ENCODE measurements at places on chromosomes 1 and 21.

DNA sequence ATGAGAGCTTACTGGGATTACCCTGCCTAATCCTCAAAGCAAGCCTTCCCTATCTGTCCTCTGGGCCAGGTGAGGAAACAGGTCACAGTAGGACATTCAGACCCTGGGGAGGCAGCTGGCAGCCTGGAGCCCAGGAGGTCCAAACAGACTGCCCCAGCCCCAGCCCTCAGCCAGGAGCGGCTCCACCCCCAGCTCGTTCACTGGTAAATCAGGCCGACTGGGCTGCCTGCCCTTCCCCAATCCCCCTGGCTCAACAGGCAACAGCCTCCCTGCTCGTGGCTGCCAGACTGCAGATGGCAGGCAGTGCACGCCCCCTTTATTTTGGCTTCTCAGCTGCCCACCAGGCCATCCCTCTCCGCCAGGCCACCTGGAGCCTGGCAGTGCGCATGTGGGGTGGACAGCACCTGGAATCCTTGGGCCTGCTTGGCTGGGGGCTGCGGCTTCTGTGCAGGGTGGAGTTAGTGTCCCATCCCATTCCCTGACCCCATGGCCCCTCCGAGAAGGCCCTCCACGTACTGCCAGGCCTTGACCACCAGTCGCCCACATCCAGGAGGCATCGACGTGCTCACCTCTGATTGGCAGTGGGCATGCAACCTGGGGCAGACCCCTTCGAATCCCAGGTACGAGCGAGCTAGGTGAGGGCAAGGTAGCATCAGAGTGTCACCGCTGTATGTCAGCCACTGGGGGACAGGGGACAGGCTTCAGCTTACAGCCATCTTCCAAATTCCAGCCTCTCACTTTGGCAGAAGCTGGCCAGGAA is 11.2 kb upstream of the ZNF670 start:
- no peak for DNase-seq

- no peak for DNase-seq
Measured at GRCh38 chr1:214102907-214103306, 115.1 kb downstream of the PROX1 start.

DNA sequence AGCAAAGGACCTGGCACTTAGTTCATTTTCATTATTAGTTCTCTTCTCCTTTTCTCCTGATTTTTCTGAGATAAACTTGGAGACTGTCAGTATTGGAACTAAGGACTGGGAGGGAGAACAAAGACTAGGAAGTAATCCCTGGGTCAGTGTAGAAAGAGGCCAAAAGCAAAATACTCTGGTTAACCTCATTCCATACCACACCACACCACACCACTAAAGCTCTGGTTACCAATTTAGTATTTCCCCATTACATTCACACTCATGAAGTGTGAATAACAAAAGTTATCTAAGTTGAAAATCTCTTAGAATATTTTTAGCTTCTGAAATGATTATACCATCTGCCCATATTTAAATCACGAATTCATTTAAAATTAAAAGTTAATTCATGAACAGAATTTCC is 68.9 kb upstream of the DMRTA2 start:
- peak; percentile 28 for DNase-seq

- no peak for DNase-seq
Measured at GRCh38 chr1:220631238-220631815, 58.8 kb upstream of the C1orf115 start.

GRCh38 chr1:207649865-207650580 is 5.1 kb downstream of the CR1L start:
- DNase-seq = no peak

DNA sequence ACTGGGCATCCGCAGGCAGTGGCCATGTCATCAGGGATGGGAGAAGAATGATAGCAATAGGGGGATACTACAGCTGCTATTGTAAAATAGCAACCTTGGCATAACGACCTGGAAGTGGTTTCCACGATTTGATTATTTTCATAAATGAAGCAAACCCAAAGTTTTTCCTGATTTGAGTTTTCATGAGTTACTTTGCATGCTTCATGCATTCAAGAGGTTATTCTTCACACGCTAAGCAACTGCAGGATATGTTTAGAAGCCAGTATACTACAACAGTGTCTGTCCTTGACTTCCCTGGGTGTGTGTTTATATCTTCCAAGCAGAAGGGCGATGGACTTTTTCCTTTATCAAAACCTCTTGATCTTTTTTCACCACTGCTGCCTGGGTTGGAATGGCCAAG is 281.1 kb upstream of the DUSP10 start:
- no peak for DNase-seq

Data from GF-D8 (cell line).